ENCODE measurements at places on chromosomes 16 and 17.

DNA sequence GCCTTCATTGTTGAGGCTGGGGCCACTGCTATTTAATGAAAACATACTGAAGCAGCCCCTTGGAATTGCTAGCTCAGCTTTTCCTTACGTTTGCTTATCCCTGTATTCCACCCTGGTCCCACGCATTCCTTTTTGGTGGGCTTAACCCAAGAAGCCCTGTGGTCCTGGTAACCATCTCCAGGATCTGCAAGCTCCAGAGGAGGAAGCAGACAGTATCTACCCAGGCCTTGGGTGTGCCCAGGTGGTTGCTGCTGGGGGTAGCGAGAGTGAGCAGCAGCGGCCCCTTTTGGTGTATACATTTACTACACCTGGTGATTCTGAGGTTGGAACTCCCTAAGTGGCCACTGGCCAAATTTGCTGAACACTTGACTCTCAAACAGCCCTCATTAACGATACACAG lies 97.7 kb downstream of the CBLN1 start:
- no peak for DNase-seq

DNA sequence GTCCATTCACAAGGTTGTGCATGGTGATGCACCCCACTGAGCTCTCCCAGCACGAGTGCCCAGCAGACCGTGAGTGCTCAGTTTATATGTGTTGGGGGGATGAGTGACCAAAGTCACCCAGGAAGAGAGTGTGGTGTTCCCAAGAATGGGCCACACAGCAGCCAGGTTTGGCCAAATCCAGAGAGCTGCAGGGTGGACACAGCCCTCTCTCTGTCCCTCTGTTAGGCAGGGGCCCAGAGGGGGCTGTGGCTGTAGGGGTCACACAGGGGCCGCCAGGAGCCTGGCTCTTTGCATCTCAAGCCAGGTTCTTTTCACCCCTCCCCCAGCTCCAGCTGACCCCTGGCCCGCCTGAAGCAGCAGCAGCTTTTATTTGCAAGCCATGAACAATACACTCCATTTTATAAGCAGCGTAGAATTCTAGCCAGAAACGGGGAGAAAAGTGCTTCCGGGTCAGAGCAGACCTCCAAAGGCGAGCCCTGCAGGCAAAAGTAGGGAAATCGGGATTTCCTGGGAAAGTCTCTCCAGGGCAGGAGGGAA lies 13.3 kb downstream of the COTL1 start:
- DNase-seq: no peak

DNA sequence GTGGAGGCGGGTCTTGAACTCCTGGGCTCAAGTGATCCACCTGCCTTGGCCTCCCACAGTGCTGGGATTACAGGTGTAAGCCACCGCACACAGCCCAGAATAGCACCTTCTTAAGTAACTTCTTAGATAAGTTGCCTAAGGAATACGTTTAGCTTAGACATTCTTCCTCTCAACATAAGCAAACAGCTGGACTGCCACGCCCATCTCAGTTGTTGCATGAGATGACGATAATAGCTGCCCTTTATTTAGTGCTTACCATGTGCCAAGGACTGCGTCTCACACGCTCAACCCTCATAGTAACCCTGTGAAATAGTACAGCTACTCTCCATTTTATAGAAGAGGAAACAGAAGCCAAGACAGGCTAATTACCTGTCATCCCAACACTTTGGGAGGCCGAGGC lies 11.8 kb downstream of the HASPIN start:
- no peak for DNase-seq

DNA sequence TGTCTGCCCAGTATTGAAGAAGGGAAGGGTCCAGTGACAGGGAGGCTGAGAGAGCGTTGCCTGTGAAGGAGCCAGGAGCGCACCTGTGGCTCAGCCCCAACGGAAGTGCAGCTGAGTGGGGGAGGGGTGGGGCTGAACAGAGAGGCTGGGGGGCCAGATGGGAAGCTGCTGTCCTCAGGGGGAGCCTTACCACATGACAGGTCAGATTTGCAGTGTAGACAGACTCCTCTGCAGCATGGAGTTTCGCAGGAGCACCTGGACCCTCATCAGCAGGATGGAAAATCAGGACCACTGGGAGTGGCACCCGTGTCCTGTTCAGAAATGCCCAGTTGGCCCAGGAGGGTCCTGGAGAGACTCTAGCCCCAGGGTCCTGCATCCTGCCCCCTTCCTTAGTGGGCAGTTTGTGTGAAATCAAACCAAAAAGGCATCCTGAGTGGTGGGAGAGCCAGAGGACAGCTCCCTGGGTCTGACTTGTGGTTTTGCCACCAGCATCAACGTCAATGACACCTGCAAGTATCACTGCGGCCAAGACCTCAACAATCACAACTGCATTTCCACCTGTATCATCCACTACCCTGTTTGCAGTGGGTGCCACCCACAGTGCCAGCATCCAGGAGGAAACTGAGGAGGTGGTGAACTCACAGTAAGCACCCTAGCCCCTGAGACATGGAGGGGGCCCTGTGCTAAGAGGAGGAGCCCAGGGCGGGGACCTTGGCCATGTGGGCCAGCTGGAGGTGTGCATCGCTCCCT lies 7.8 kb downstream of the CD300A start:
- no peak for DNase-seq
